ENCODE measurements at places on chromosomes 2 and 18. TPM values are rescaled to one million over a fixed set of nuclear protein-coding genes. Genes with fewer than 3 reads are reported as not detected.

TNFAIP6 gene
- total RNA-seq = 0.11 TPM

ANKRD12 gene
- 44.7 TPM for total RNA-seq

ELOA2 gene
- total RNA-seq = not detected

DOCK10 gene
- total RNA-seq = 2.9 TPM

- no peak for DNase-seq
Observed at GRCh38 chr2:23285091-23285800, 99.7 kb upstream of the KLHL29 start.

GRCh38 chr2:26846334-26847306 is 1.3 kb upstream of the DPYSL5 start:
- DNase-seq = peak; percentile 76

GRCh38 chr2:42957861-42958301 is 165.5 kb upstream of the HAAO start:
- DNase-seq = no peak

DNA sequence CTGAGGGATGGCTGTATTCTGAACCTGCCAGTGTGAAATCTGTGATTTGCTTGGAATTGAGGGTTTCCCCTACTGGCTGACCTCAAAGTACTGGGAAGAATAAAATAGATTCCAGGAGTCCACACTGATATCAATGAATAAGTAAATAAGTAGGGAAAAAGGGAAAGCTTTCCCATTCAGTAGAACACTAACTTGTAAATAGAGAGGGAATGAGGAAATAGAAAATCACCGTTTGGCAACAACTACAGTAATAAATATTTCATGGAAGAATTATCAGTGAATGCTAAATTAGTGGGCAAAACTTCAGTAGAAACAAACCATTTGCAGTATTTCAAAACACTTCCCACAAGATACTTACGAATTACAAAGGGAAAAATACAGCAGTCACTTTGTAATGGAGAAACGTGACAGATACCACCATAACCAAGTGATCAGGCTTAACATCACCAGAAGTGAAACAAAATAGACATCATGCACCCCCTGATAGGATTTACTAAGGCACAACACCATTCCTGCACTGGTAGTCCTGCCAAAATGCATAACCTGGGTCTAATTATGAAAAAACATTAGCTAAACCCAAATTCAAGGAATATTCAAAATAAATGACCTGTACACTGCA is 88.5 kb downstream of the ICA1L start:
- no peak for DNase-seq

- no peak for DNase-seq
Observed at GRCh38 chr2:151189125-151189524, 72.5 kb downstream of the RBM43 start.

DNA sequence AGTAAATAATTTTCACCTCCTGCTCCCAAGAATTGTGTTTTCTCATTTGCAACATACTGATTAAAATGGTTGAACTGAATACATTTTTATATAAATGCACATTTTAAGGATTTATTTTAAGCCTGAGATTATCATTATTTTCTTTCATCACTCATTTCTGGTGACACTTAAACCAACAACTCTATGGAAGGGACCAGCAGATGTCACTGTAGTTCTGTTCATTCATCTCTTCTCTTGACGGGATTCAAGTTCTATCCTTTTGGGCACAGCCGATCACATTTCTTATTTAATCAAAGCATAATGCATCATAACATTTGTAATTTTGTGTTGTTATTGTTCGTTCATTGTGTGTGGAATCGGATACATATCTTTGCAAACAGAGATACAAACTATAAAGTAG is 417.9 kb downstream of the HRH4 start:
- no peak for DNase-seq

GRCh38 chr2:190579915-190580846 is 45.7 kb upstream of the NEMP2 start:
- DNase-seq = no peak

GRCh38 chr2:138306626-138307025 is 194.9 kb upstream of the SPOPL start:
- no peak for DNase-seq

Measured in WTC11 (cell line).